ENCODE measurements at places on chromosomes 16 and 17.
A peak's percentile ranks its signal among the peaks of the same experiment; 100 is the strongest.

GRCh38 chr17:72775237-72775636 is 317.3 kb downstream of the SLC39A11 start:
- no peak for DNase-seq

GRCh38 chr17:78230252-78230962 is 1.0 kb upstream of the TMEM235 start:
- DNase-seq = no peak

GRCh38 chr16:23979982-23980381 is 144.2 kb downstream of the PRKCB start:
- DNase-seq = no peak

DNA sequence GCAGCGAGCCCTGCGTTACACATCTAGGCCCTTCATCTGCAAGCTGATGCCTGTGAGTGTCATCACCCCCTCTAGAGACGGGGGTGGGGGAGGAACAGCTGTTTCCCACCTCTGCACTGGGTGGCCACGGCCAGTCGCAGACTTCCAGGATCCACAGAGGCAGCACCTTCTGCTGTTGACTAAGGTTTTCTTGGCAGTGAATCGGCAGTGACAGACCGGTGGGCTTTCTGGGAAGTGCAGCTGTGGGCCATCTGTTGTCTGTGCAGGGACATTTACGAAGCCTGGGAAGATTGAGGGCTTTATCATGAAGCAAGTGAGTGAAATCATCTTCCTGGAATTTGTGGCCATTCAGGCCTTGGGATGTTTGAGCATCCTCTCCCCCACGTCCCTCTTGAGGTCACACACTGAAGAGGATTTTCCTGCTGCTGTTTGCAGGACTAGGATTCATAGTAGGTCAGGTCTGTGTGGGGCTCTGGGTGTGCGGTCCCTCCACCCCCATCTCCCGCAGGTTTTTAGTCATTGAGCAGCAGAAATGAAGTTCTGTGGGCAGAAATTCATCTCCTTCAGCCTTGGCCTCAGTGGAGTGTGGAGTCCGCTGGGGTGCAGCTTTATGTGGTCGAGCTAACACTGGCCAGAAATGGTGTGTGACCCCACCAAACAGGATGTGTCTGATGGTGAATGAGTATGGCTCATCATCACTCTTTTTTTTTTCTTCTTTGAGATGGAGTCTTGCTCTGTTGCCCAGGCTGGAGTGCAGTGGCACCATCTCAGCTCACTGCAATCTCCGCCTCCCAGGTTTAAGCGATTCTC is 12.0 kb downstream of the PGS1 start:
- no peak for DNase-seq

DNA sequence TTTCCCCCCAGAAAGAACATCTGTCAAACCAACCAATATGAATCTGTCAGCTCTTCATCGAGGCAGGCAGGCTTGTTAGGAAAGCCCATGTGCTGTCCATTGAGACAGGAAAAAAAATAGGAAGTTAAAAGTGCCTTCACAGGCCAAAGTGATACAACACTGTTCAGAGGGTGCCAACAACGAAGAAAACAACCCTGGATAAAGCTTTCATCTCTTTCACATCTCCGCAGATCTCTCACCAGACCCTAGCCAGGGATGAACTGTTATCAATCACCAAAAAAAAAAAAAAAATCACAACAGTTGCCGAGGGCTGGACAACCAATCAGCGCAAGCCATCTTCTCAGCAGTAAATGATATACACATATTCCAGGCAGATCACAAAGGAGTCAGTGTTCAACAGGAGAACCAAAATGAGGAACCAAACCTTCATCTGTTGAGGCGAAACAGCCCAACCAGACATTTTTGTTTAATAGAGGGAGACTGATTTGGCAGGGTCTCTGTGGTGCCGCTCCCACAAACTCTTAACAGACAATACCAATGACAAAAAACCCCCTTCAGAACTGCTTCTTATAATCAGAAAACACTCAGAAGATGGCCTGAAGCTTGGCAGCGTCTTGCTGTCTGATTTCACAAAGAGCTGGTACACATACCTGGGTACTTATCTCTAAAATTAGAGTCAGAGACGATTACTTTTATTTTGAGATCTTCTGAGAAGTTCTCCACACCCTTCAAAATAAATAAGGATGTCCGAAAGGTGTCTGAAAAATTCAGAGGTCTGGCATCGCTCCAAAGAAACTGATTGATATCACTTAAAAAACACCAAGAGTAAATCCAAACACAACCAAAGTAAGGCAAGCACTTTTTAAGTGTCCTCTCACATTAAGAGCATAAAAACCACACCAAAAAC is 1.8 kb downstream of the MAP3K14 start:
- no peak for DNase-seq

GRCh38 chr16:69929480-69929879 is 21.7 kb upstream of the CLEC18A start:
- DNase-seq = no peak

DNA sequence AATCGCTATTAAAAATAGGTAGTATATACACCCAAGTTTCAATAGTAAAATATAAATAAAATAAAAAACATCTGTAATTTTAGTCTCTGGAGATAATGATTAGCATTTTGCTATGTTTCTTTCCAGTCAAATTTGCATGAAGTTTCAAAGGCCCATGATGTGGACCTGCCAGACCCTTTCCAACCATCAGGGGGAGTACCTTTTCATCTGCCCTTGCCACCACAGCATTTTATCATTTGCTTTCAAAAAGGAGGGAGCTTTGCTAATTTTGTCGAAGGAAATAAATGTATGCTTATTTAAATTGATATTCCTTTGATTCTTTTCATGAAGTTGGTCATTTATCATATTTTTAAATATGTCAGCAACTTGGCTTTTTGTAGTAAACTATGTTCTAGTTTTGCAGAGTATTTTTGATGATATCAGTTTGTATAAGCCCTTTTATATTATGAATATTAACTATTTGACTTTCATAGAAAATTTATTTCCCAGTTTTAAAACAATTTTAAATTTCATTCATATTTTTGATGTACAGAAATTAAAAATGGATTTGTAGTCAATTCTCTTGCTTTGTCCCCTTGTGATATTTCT is 115.2 kb upstream of the NETO2 start:
- DNase-seq = peak; percentile 4

GRCh38 chr16:867421-868385 is 67.2 kb upstream of the GNG13 start:
- no peak for DNase-seq

DNA sequence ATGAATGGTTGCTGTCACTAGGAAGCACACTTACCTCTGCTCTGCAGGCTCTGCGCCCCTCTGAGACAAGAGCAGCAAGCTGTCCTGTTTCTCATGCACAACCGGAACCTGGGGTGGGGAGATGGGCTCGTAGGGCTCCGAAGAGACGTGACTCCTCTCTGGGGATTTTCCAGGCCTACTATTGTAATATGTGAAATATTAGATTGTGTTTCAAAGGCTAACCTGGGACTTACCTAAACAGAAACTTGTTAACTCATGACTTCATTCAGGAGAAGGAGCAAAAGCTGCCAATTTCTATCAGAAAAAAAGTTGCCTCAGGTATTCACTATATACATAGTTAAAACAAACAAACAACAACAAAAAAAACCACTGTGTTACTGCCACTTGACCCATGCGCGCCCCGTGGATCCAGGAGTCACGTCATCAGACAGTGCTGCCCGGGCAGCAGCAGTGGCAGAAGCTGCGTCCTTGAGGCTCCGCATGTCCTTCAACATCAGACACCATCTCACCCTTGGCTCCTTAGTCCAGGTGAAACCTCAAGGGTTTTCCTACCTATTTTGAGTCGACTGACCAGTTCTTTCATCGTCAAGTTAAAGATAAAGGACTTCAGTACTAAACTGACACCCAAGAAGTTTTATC is 49.3 kb downstream of the TTC19 start:
- no peak for DNase-seq

GRCh38 chr17:42536372-42537155 is 523 bp downstream of the NAGLU start:
- DNase-seq = peak; percentile 72

DNA sequence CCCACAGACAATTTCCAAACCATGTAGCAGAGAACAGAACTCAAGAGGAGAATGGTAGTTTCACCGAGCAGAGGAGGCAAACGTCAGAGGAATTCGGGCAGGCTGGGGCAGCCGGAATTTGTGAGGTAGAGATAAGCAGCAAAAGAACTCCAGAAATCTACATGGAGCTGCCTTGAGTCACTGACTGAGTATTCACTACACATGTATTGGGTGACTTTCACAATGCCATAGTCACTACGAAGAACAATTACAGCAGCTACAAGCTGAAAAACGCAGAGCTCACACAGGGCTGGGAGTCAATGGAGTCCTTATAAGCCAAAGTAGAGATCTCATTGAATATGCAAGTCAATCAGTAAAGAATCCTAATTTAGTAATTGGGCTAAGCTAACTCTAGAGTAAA is 13.4 kb downstream of the CMC2 start:
- no peak for DNase-seq

DNA sequence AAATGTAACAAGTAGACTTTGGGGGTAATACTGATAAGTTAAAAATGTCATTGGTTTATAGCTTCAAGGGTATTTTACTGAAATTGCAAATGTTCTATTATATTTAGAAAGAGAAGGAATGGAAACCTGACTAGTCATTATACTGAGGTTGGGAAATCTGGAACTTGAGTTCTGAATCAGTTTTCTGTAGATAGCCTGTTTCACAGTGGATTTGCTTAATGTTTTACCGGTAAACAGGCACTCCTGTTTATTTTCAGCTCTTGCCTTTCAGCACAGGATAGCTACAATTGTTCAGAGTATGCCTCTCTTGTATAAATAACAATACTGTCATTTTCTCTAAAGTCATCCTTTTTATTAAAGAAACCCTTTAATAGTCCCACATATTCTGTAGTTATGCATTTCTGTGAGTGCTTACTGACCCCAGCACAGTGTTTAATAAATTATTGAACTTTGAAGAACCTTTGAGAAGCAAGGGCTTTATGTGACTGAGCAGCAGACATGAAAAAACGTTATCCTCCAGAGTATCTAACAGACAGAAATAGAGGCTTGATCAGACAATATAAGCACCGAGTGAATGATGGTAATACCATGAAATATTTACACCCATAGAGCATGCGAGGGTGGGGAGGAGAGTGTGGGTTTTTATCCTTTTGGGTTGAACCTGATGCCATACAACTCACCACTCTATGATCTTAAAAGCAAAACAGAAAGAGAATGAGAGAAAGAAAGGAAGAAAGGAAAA is 58.2 kb downstream of the FTO start:
- DNase-seq = no peak

DNA sequence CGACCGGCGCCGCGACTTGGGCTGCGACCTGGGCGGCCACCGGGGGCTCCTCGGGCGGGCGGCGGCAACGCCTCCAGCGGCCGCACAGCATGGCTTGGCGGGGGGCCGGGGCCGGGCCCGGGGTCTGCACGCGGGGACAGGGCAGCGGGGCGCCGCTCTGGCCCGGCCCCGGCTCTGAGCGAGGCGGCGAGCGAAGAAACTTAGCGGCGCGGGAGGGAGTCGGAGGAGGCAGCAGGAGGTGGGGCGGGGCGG is at the start of gene PLCD3:
Gene PLCD3, minus strand, starts transcription at position 196 of the 252 bp plus-strand sequence. Its CDS starts 105 bp downstream, at position 91.
- no peak for DNase-seq

DNA sequence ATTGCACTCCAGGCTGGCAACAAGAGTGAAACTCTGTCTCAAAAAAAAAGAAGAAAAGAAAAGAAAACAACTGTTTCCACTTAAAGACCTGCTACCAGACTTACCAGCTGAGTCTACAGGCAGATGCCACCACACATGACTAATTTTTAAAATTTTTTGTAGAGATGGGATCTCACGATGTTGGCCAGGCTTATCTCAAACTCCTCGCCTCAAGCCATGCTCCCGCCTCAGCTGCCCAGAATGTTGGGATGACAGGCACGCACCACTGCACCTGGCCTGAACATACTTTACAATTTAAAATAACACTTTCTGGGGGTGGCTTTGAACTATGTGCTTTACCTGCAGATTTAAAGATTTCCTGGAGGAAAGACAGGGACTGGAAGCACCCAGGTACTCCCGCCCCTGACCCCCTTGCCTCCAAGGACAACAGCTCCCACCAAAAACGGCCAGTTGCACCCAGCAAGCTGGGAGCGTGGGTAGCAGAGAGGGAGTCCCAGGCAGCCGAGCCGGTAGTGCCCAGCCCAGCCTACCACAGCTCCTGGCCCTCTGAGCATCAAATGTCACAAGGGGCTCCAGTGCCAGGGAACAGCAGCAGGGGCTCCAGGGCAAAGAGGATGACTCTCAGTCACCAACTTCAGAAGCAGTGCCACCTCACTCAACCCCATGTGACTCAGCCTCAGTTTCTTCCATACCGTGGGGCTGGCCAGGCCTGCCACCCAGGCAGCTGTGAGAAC is 262.9 kb downstream of the PARN start:
- DNase-seq = no peak

GRCh38 chr17:70901870-70902269 is 732.5 kb downstream of the KCNJ2 start:
- no peak for DNase-seq

GRCh38 chr16:48321317-48322036 is 63.7 kb downstream of the SIAH1 start:
- peak; percentile 6 for DNase-seq

- no peak for DNase-seq
Observed at GRCh38 chr17:2749058-2749783, at the start of gene CCDC92B. TSS of gene CCDC92B (minus strand) at chr17:2749652. CDS start at chr17:2735145, 14,507 bp downstream.

- DNase-seq = no peak
Observed at GRCh38 chr16:73526011-73526804, 478.3 kb upstream of the ZFHX3 start.

- no peak for DNase-seq
Observed at GRCh38 chr17:78917451-78918275, 7.5 kb downstream of the TIMP2 start.

GRCh38 chr17:21171309-21171922 is 42.5 kb downstream of the TMEM11 start:
- DNase-seq = no peak

- DNase-seq = no peak
Observed at GRCh38 chr16:8375232-8375587, 215.1 kb downstream of the TMEM114 start.

DNA sequence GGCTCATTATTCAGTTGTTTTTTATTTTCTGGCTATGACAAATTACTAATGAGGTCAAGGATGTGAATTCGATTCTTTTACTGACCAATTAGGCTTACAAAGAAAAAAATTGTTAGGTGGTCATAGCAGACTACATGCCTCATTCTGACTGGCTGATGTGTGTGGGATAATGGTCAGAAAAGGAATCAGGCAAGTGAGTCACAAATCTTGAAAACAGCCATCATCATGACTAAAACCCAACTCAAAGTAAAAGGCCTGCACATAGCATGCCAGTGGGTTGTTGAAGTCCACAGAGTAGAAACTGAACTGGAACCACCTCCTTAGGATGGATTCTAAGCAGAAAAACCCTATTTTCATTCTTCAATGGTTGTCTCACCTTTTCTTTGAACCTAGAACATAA is 8.6 kb downstream of the RPGRIP1L start:
- no peak for DNase-seq

DNA sequence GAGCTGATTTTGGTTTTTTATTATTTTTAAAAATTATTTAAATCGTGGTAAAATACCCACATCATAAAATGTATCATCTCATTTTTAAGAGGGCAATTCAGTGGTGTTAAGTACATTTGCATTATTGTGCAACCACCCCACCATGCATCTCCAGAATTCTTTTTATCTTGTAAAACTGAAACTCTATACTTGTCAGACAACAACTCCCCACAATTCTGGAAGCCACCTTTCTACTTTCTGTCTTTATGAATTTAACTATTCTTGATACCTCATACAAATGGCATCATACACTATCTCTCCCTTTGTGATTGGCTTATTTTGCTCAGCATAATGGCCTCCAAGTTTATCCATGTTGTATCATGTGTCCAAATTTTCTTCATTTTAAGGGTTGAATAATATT is 97.9 kb downstream of the HS3ST3B1 start:
- no peak for DNase-seq

- DNase-seq = no peak
Observed at GRCh38 chr16:28923231-28923587, 1.8 kb downstream of the RABEP2 start.

- DNase-seq = no peak
Observed at GRCh38 chr16:84574191-84574590, 43.7 kb downstream of the COTL1 start.

Measured in stimulated activated CD4-positive, alpha-beta T cell treated with anti-CD3 and anti-CD28 coated beads, Interleukin-1b, Interleukin-23, amount 100 ng/mL, for 48 hours (primary cell).